ENCODE measurements at places on chromosomes 6 and 20.
A peak's percentile ranks its signal among the peaks of the same experiment; 100 is the strongest.

- DNase-seq: no peak
These were observed 6.6 kb downstream of the ADAM33 start for GRCh38 chr20:3674995-3675900.

- no peak for DNase-seq
These were observed 572.0 kb downstream of the KIF16B start for GRCh38 chr20:16001286-16001685.

DNA sequence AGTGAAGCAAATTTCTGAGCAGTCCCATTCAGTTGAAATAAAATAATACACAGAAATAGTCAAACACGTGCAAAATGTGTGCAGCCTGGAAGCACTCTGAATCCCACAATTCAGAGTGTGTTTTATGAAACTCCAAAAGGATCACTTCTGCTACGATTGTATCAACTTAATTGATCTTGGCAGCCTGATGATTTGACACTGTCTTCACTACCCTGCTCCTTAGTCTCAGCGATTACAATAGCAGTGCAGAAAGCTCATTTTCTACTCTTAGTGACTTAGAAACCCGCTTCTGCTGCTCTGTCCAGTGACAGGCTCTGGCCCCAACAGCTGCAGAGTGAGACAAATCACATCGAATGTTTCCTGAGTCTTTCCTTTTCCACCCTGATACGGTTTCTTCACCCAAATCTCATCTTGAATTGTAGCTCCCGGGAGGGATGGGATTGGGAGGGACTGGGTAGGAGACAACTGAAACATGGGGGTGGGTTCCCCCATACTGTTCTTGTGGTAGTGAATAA, 16.2 kb upstream of the EMILIN3 start:
- DNase-seq: no peak

DNA sequence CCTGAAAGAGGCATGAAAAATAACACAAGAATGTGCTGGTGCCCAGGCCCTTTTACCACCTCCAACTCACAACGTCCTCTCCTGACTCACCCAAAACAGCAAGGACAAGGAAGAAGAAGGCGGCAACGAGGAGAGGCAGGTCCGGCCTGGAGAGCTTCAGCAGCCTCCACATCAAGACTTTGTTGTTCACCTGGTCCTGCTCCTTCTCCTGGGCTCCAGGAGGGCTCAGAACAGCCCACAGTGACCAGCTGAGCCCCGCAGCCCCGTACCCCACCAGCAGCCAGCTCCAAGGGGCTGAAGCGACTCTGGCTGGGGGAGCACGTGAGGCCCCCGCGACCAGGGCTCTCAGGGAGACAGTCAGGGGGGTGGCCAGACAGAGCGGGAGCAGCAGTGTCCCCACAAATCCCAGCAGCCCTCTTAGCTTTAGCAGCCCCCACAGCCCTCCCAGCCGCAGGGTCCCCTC, 857 bp downstream of the TAP2 start:
- no peak for DNase-seq

DNA sequence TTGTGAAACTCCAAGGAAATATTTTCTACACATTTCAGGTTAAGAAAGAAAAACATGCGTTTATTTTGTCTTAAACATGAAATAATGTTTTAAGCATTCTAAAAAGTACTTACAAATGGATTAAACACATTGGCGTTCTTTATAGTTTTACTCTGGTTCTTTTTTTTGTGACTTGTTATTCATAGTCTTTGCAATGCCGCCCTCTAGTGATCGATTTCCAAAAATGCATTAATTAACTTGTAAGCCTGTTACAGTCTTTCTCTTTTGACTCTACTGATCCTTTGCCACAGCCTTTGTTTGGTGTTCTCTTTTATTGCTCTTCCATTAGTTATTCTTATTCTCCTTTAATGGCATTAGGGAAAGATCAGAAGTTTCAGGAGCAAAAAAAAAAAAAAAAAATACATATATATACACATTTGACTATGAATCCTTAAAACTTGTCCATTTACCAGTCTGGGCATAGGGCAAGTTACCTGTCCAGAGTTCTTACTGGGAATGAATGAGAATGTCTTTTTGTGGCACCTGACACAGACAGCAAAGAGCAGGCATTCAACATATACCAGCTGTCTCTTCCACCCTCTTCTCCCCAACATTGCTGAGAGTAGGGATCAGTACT, 59.9 kb downstream of the MACROD2 start:
- DNase-seq: peak; percentile 37

DNA sequence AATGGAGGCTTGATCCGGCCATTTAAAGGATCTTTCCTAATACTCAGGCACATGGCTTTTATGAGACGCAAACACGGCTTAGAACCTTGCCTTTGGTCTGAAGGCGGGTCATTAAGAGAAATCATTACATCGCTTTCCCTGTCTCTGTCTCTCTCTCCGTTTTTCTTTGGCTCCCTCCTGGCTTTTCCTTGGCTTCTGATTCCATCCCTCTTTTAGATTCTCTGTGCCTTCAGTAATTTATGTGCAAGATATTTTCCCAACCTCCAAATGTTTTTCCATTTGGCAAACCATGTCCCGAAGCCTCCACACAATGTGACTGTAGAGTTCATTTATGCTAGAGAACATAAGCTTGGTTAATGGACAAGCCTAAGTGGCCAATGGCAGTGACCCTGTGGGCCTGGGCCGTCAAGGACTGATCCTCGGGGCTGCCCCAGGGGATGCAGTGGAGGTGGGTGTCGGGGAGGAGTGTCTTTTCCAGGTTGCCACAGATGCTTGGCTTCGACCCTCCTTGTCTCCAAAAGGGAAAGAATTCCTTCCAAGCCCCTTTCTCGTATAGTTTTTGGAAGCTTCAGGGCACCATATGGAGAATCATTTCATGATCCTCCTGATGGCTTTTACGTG, 157.0 kb downstream of the SCML4 start:
- DNase-seq: no peak

DNA sequence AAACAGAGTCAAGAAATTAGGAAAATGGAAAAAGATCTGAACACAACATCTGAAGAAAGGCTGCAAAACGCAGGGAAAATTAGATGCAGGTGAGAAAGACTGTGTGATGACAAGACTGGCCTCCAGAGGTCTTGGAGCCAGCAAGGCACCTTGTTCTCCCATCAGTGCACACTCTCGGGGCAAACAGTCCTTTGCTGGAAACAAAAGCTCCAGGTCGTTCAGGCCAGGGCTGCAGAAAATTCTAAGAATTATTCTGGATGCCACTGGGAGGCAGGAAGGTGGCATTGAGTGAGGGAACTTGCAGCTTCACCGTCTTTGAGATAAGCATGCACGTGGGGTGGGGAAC, 219.9 kb upstream of the SSTR4 start:
- no peak for DNase-seq

DNA sequence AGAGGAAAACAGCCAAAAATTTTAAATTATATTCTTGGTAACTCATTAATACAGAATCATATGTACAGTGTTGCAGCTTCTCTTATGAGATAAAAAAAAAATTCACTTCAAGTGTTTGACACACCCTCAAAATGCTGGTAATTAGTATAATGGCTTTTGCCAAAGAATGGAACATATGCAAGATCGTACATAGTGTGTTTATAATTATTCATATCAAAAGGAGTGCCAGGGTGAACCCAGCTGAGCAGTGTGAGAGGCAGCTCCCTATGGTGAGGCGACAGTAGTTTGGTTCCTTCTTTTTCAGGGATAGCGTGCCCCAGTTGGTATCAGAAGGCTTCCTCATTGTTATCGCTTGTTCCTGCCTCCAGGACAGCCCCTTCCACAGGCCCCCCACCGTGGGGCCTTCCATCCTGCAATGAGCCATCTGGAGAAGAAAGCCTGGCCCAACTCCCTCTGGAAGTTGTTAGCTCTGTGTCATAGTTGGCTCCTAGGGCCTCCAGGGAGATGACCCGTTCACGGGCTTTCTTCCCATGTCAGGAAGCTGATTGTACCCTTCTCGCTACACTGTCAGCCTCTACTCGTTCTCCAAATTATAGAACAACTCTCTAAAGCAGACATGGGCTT, 150.7 kb downstream of the FRK start:
- no peak for DNase-seq

GRCh38 chr6:41939176-41939847, 2.3 kb downstream of the CCND3 start:
- no peak for DNase-seq

GRCh38 chr20:52429029-52429428, 237.4 kb upstream of the ZFP64 start:
- DNase-seq: no peak

GRCh38 chr6:166650824-166651807, 24.1 kb upstream of the RPS6KA2 start:
- DNase-seq: no peak

DNA sequence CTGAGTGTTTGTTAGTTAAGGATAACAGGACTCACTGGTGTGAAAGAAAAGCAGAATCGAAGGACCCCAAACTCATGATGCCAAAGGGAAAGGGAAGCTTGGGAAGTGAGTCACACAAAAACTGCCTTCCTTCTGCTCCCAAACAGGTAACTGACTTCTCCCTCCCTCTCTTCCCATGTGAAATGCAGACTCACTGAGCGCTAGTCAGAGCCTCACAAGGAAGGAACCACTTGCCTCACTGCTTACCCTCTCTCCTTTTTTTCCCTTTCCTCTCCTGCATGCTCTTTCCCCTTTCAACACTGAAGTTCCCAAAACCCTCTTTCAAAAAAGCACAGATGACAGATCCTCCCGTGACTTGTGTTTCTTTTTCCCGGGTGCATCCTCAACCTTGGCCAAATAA, 56.4 kb downstream of the LYRM4 start:
- DNase-seq: no peak

GRCh38 chr20:37922016-37922415, 19.1 kb downstream of the VSTM2L start:
- DNase-seq: no peak

DNA sequence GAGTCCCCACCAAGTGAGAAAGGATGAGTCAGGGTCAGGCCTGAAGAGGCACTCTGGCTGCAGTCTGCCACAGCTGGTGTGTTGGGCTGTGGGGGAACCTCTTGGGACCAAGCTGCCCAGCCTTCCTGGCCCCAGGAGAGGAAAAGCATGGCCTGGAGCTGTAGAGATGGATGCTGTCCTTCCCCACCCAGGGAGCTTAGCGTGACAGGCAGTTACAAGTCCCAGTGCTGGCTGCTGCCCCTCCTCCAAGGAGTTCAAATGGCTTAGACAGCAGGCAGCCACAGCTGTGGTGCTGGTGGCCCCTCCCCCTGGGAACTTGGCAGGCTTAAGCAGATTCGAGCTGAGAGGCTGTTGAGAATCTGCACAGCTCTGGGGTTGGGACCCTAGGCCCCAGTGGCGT, 253.2 kb downstream of the PLCB1 start:
- DNase-seq: peak; percentile 67

- no peak for DNase-seq
These were observed 238.5 kb downstream of the HDGFL1 start for GRCh38 chr6:22807818-22808217.

GRCh38 chr6:105781915-105782314, 304.2 kb upstream of the PRDM1 start:
- DNase-seq: no peak

DNA sequence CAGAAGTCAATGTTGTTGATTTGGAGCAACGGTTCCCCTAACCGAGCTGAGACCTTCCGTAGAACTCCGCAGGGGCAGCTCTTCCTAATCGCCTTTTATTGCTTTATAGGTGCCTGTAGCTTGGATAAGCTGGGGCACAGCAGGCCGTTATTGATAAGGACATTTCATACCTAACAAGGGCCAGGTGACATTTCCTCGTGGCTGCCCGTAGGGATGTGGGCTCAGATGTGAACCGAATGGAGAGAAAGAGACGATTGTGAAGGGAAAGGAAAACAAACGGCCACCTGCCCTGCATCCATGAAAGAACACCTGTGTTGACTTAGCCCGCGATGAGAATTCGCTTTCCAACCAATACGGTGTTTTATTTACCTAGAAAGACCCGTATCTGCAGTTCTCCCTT, 53.3 kb upstream of the DACT2 start:
- no peak for DNase-seq

DNA sequence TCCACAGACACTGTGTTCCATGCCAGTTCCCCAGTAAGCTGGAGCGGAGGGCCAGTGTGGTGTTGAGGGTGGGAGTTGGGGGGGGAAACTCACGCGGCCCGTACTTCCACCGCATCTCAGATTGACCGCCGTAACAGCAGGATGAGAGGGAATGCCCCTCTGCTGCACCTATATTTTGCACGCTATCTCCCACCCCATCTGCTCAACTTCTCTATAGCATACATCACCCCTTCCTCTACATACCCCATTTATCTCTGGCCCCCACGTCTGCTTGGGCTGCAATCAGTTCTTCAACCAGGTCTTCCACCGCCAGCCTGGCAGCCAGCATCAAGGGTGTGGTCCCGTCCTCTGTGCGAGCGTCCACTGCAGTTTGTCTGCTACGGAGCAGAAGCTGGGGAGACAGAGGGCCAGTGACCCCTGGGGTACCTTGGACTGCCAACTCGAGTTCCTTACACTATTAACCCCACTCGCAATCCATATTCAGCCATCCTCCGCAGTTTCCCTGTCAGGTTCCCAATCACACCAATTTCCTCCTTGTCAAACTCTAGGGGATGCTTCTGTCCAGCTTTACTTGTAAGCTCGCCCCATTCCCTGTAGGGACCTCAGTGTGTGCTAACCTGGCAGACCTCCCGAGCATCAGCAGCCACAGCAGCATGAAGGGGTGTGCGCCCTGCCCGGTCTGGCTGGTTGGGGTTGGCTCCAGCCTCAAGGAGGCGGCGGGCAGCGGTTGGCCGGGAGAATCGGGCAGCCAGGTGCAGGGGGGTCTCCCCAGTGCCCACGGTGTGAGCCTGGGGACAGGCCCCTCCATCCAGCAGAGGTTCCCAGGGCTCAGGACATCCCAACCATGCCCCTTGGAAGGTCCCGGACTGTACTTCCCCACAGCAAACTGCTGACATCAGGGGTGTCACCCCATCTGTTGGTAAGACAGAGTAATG, 4.5 kb upstream of the GPSM3 start:
- DNase-seq: no peak

DNA sequence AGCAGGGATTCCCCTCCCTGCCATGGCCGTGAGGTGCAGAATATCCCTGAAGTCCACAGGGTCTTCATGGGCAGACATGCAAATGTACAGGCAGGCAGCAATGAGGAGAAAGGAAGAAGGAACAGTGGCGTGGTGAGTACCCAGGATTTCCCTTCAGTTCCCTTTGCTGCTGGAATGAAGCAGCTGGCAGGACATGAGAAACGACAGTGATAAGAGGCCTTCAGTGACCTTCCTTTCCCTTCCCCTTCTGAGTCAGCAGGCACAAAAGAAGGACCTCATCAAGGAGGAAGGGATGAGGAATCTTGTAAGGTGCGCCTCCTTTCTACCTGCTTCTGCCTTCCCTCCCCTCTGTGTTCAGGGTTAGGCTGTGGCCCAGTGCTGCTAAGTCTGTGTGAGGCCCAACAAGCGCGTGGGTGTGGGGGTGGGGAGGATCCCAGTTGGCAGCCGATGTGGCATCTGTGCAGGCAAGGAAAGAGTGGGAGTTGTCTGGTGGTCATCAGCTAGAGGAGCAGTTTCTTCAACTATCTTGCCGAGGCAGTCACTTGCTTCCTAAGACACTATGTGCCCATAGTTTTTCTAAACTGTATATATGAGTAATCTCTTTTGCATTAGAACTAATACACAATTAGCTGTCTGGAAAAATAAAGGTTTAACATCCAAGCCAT, 29.5 kb upstream of the FBXO9 start:
- no peak for DNase-seq

- peak; percentile 53 for DNase-seq
These were observed 19.4 kb upstream of the TUBB2A start for GRCh38 chr6:3176562-3177355.

Data from AG04449 (cell line).